ENCODE measurements at places on chromosomes 6 and 20. TPM values are rescaled to one million over a fixed set of nuclear protein-coding genes. Genes with fewer than 3 reads are reported as not detected.
A peak's percentile ranks its signal among the peaks of the same experiment; 100 is the strongest.

The WASF1 gene
- 12.3 TPM for total RNA-seq

The ADRM1 gene
- total RNA-seq = 105 TPM

The EBF4 gene
- total RNA-seq = 22.0 TPM

The DYNLT2 gene
- total RNA-seq = 1.9 TPM

The DLGAP4 gene
- total RNA-seq = 24.0 TPM

The CYP39A1 gene
- total RNA-seq = 1.6 TPM

The CST5 gene
- total RNA-seq = not detected

The C6orf136 gene
- total RNA-seq = 9.6 TPM

The SCGN gene
- total RNA-seq = not detected

The DSTN gene
- total RNA-seq = 384 TPM

DNA sequence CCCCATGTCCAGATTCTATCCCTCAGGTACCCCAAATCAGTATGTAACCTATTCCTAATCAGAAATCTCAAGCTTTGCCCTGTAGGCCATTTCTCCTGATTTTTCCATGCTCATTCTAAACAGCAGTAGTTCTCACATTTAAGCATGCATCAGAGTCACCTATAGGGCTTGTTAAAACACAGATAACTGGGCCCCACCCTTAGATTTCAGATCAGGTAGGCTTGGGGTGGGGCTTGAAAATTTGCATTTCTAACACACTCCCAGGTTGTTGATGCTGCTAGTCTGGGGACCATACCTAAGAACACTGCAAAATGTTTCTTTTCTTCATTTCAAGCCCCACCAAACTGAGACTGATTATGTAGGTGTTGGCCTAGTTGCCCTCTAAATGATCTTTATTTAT, 621.2 kb upstream of the FLRT3 start:
- DNase-seq = no peak

- DNase-seq = no peak
Measured at GRCh38 chr6:32181915-32182529, 2.0 kb downstream of the AGER start.

- no peak for DNase-seq
Measured at GRCh38 chr6:45483021-45483420, 105.3 kb upstream of the SUPT3H start.

DNA sequence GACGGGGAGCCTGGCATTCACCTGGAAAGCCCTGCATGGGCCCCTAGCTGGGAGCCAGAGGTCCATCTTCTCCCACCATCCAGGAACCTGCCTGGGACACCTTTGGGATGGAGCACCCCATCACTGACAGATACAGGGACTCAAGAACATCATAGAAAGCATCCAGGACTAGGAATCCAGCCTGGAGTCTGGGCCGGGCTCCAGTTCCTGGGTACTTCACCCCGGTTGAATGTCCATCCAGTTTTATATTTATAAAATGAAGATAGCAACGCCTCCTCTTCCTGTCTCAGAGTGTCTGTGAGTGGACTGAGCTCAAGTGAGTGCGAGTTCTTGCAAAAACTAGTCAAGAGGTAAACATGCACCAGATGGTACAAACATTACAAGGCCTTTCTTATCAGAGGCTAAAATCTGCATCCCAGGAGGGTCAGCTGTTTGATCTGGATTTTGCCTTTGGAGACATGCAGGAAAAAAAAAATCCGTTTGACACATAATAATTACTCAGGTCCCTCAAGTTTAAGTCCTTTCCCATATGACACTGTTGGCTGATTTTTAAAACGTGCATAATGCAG, 27.4 kb downstream of the ZC3H12D start:
- DNase-seq = no peak

- no peak for DNase-seq
Measured at GRCh38 chr6:117817499-117817898, 89.6 kb upstream of the SLC35F1 start.

DNA sequence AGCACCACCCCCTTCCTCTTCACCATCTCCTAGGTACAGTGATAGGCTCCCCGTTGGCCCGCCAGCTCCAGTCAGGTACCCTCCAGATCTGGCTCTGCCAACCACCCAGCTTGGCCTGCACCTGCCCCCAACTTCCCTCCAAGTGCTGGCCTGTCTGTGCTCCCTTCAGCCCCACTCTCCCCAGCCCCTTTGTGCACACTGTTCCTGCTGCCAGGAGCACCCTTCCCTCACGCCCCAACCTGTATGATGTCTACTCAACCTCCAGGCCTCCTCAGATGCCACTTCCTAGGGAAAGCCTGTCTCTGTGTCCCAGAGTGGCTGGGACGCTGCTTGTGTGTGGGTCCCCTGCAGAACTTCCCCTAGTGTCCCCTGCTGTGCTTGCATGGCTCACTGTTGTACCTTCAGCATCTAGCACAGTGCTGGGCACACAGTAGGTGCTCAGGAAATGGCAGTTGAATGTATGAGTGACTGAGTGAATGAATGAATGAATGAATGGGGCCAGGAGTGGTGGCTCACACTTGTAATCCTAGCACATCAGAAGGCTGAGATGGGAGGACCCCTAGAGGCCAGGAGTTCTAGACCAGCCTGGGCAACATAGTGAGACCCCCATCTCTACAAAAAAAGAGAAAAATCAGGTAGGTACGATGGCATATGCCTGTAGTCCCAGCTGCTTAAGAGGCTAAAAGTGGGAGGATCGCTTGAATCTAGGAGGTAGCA, 3.0 kb downstream of the ZBP1 start:
- DNase-seq = no peak

- DNase-seq = no peak
Measured at GRCh38 chr6:63793465-63794137, 158.0 kb downstream of the PHF3 start.

DNA sequence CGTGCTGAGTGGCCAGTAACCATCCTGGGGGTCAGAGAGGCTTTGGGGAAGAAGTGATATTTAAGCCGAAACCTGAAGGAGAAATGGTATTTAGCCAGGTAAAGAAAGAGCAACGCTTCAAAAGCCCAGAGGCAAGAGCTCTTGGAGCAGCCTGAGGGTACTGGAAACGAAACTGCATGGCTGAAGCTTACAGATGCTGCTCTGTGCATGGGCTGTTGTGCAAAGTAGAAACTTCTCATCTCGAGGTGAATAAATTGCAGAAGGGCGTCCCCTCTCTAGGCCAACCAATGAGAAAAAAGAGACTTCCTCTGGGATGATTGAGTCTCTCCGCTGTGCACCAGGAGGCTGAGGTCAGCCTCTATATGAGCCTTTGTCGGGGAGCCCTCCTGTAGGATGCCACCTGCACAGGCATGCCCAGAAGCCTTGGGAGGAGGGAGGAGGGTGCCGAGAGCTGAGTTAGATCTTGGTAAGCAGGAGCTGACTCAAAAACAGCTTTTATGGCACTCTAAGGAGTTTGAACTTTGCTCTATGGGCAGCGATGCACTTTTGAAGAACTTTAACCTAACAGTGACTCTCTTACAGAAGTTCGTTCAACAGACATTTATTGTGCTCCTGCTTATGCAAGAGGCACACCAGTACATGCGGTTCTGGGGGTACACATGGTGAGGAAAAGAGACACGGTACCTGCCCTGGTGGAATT, 61.6 kb upstream of the EDN1 start:
- no peak for DNase-seq

- no peak for DNase-seq
Measured at GRCh38 chr6:35775031-35775430, 1.4 kb upstream of the CLPSL2 start.

GRCh38 chr6:6545616-6546317, 42.8 kb upstream of the LY86 start:
- no peak for DNase-seq

- DNase-seq = no peak
Measured at GRCh38 chr6:33751771-33752645, 5.3 kb upstream of the IP6K3 start.

- no peak for DNase-seq
Measured at GRCh38 chr20:8271727-8272126, 139.7 kb downstream of the PLCB1 start.

GRCh38 chr20:44273231-44274215, 26.4 kb downstream of the GDAP1L1 start:
- DNase-seq = no peak

DNA sequence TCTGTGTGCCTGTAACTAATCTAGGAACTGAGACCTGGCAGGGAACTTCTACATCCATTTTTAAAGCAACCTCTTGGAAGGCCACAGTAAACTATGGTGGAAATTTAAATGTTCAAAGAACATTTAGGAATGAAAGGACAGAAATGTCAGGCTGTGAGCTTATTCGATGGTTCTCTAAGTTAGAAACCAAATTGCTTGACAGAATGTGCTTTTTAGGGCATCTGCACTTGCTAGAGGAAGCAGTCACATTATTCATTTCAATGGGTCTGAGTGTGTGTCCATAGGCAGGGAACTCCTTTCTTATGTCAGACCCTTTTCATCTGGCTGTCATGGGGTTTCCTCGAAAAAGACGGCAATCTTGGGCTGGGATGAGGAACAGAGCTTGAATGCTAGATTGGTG, 84.4 kb downstream of the PPP1R14C start:
- no peak for DNase-seq

DNA sequence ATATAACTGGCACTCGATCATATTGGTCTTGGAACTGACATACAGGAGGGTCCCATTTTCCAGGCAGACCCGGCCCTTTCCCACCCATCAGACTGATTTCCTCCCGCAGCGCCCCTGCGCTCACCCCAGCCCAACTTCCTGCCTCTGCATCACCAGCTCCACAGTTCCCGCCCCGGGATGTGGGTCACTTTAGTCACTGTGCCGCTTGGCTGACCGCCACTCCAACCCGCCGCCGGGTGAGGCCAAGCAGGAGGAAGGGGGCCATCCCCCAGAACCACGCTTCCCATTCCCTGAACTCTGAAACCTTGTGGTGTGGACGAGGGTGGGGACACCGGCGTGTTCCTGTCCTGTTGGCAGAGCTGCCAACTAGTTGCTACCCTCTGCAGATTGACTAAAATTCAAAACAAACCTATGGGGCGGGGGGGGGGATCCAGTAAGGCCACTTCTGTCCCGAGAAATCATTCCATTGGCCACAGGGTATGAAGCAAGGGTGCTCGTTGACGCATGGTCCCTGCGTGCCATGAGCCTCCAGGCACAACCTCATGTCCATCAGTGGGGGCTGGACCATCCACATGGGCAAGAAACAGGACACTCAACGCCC, 12.3 kb downstream of the TGM2 start:
- DNase-seq = no peak

GRCh38 chr6:80214436-80215022, 108.1 kb downstream of the BCKDHB start:
- DNase-seq = no peak

DNA sequence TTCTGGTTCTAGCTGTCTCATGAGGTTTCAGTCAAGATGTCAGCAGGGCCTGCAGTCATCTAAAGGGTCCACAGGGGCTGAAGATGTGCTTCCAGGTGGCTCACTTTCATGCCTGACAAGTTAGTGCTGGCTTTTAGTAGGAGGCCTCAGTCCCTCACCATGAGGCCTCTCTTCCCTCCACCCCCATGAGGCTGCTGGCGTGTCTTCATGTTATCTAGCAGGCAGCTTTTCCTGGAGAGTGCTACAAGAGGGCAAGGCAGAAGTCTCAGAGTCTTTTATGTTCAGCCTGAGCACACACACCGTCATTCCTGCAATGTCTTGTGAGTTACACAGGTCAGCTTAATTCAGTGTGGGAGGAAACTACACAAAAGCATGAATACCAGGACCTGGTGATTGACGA, 769.9 kb downstream of the HDGFL1 start:
- no peak for DNase-seq

DNA sequence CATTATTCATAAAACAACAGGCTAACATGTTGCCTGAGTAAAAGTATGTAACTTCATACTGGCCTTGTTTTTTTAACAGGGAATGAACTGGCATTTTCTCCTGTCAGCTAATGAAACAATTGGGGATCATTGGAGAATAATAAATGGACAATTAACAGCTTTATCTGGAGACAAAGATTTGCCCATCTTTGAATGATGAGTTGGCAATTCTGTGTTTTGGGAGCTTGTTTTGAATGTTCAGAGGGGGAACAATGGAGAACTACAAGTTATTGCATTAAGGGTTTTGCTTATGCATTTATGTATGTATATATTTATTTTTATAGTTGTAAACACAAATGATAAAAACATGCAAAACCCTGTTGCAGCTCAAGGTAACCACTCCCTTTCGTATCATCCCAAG, 150.3 kb downstream of the CBLN4 start:
- DNase-seq = no peak

DNA sequence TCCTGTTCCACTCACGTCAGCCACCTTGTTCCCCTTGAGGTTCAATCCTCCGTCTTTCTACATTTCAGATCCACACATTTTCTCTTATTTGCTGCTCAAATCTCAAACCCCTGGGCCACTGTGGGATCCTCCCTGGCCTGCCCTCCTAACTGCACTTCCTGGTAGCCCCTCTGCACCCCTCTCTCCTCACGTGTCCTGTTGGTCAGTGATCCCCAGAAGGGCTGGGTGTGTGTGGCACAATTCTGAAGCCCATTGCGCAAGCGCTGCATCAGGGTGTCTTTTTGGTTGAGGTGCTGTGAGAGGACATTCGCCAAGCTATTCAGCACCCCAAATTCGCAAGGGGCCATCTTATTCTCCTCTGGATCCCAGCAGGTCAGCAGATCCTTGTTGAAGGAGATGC, 2.3 kb downstream of the HLA-DMB start:
- DNase-seq = no peak

- no peak for DNase-seq
Measured at GRCh38 chr20:61754976-61755778, 310.5 kb downstream of the TAF4 start.

GRCh38 chr6:111238464-111239119, 151.3 kb downstream of the SLC16A10 start:
- DNase-seq = no peak

GRCh38 chr20:572727-573126, 29.1 kb upstream of the CSNK2A1 start:
- DNase-seq = no peak

- no peak for DNase-seq
Measured at GRCh38 chr20:63955281-63955826, 862 bp downstream of the UCKL1 start.

GRCh38 chr6:85008296-85009009, 244.1 kb upstream of the TBX18 start:
- no peak for DNase-seq

- DNase-seq = no peak
Measured at GRCh38 chr6:17038316-17038715, 63.5 kb upstream of the STMND1 start.

DNA sequence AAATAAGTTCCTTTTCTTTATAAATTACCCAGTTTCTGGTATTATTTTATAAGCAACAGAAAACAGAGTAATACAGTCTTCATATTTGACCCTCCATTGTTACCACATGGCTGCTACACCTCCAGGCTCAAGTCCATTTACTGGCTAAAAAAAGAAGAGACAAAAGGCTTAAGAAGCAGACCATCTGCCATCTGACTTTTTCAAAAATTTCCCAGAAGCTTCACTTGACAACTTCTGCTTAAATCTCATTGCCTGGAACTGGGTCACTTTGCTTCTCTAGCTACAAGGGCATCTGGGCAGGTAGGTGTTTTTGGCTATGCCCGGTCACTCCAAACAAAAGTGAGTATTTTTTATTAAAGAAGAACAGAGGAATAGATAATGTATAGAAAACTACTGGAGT, 118.0 kb downstream of the GRM1 start:
- DNase-seq = no peak

- peak; percentile 92 for DNase-seq
Measured at GRCh38 chr6:27251112-27251605, 3.7 kb downstream of the PRSS16 start.

- DNase-seq = no peak
Measured at GRCh38 chr6:13300643-13301590, 27.4 kb downstream of the TBC1D7 start.

- DNase-seq = no peak
Measured at GRCh38 chr20:32387252-32387651, 29.1 kb downstream of the ASXL1 start.

- DNase-seq = no peak
Measured at GRCh38 chr6:134177236-134177635, 124.8 kb upstream of the SLC2A12 start.

- no peak for DNase-seq
Measured at GRCh38 chr6:140811642-140812041, 1321.1 kb upstream of the GJE1 start.

Measured in breast epithelium (tissue), 4 donors.